ENCODE measurements at places on chromosomes 1 and 21. TPM values are rescaled to one million over a fixed set of nuclear protein-coding genes. Genes with fewer than 3 reads are reported as not detected.

DNA sequence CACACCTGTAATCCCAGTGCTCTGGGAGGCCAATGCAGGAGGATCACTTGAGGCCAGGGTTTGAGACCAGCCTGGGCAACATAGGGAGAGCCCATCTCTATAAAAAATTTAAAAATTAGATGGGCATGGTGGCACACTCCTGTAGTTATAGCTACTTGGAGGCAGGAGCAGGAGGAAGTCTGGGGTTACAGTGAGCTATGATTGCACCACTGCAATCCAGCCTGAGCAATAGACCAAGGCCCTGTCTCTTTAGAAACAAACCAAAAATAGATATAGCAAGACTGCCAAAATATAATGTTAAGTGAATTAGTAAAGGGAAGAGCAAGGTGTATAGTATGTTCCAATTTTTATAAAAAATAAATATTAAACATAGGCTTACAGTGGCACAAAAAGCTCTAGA, 28.8 kb downstream of the PLEKHO1 start:
- DNase-seq, result no peak

- no peak for DNase-seq
Observed at GRCh38 chr1:12499539-12500240, 118.3 kb downstream of the DHRS3 start.

GRCh38 chr1:212214325-212214724, 70.9 kb upstream of the PPP2R5A start:
- no peak for DNase-seq

GRCh38 chr1:201751872-201752271, 77.1 kb upstream of the IPO9 start:
- DNase-seq, result peak; percentile 58

DNA sequence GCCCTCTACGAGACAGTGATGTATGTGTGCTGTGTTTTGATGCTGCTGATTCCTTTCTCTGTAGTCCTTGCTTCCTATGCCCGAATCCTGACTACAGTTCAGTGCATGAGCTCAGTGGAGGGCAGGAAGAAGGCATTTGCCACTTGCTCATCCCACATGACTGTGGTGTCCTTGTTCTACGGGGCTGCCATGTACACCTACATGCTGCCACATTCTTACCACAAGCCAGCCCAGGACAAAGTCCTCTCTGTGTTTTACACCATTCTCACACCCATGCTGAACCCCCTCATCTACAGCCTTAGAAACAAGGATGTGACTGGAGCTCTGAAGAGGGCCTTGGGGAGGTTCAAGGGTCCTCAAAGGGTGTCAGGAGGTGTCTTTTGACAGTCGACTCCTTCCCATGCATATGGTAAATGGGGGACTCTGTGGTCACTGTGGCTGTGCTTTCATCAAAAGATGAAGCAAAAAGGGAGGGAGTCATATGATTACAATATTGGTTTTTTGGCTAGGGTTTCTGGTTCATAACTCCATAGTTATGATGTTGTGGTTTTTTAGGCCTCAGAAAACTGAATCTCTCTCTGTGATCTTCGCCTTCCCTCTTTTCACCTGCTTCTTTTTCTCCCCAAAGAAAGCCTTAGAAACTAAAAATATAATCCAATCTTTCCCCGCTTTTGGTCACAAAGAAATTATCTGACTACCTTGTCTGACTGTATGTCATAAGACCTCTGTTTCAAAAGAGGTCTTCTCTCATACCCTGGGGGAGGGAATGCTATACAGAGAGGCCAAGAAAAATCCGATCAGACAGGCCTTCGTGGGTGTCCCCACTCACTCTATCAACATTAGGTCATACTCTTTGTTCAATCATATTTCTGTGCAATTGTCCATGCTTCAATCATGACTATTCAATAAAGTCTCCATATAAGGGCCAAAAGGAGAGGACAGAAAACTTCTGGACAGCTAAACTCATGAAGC, 4.2 kb downstream of the OR2T1 start:
- DNase-seq, result no peak

DNA sequence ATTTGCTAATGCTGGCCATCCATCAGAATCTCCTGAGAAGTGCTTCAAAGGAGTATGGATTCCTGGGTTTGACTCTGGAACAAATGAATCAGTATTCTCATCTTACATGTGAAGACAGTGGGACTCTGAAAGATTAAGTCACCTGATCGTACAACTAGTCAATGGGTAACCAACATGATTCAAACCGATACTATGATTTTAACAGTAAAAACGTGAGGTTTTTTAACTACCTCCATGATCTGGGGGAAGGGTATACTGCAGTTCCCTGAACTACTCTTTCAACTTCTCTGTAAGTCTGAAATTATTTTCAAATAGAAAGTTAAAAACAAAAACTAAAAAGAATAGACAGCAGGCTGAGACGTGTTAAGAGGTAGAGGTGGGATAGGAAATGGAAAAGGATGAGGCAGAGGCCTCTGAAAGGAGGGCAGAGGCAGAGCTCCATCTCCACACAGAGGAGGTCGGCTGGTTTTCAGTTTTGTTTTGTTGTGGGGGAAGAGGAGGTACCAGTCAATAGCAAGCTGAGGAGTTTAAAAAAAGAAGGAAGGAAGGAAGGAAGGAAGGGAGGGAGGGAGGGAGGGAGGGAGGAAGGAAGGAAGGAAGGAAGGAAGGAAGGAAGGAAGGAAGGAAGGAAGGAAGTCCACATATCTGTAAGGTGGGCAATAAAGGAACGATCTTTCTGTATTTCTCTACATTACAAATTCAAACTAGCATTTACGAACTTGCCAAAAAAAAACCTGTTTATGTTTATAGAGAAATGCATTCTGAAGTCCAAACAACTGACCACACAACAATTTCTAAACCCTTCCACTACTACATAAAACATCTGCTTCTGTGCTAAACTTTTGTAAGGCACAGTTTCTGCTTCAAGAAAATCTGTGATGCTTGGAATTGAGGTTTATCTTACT, 213.1 kb downstream of the RERE start:
- no peak for DNase-seq

DNA sequence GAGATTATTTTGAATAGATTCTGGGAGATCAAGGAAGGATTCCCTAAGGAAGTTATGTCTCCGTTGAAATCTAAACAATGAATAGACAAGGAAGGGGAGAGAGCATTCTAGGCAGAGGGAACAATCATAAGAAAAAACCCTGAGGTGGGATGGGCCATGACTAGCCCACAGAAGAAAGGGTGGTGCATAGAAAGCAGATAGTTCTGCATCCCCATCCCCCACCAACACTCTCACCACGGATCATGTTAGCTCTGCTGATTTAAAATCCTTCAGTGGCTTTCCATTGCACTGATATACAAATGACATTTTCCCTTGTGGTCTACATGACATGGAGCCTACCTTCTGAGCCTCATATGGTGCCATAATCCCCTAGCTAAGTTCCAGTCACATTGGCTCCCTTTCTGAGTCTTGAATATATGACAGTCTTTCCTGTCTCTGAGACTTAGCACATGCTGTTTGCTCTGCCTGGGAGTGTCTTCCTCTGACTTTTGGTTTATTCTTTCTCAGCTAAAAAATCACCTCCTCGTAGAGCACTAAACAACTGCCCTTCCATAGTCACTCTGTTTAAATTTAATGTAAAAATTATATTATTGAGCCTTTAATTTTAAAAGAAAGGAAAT, 15.2 kb downstream of the SCMH1 start:
- no peak for DNase-seq

GRCh38 chr1:210293171-210293607, 35.5 kb upstream of the HHAT start:
- DNase-seq, result no peak

GRCh38 chr1:25037174-25038074, 107.3 kb upstream of the RUNX3 start:
- DNase-seq, result peak; percentile 41

ANGPTL3 gene
- 0.51 TPM for total RNA-seq

ZBED6 gene
- total RNA-seq, result 17.2 TPM

ANKRD13C gene
- 18.8 TPM for total RNA-seq

C4BPA gene
- 32.1 TPM for total RNA-seq

GNPAT gene
- total RNA-seq, result 153 TPM
